ENCODE measurements at places on chromosomes 2 and 18. TPM values are rescaled to one million over a fixed set of nuclear protein-coding genes. Genes with fewer than 3 reads are reported as not detected.
A peak's percentile ranks its signal among the peaks of the same experiment; 100 is the strongest.

KLHL41 gene
- 414 TPM for total RNA-seq

CD8A gene
- not detected for total RNA-seq

OSBPL6 gene
- total RNA-seq, result 3.3 TPM

FAM228B gene
- 21.2 TPM for total RNA-seq

GPR155 gene
- 5.8 TPM for total RNA-seq

TNFRSF11A gene
- total RNA-seq, result 3.0 TPM

DES gene
- 318 TPM for total RNA-seq

MEP1B gene
- total RNA-seq, result not detected

FZD7 gene
- 50.2 TPM for total RNA-seq

CDH19 gene
- 4.5 TPM for total RNA-seq

DNA sequence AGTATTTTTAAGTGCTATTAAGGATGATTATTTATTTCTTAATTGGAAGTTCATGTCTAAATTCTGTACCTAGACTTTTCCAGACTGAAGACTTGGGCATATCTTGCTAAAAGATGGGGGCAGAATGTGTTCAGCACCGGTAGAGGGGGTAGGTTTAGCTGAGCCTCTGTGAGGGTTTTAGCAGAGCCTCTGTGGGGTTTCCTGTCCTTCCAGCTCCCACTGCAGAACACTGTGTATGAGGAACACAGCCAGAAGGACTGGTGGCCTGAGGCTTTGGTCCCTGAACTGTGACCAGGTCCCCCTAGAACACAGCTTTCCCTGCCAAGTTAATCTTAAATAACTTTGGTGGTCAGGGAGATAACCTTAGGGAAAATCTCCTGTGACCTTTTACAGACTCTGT is 123.4 kb upstream of the EPC2 start:
- DNase-seq, result no peak

GRCh38 chr2:171583566-171583965 is 61.3 kb downstream of the CYBRD1 start:
- no peak for DNase-seq

- DNase-seq, result peak; percentile 6
These were observed 9.4 kb upstream of the MOB1A start for GRCh38 chr2:74188018-74188601.

- no peak for DNase-seq
These were observed 56.8 kb downstream of the INPP5D start for GRCh38 chr2:233116946-233117345.

DNA sequence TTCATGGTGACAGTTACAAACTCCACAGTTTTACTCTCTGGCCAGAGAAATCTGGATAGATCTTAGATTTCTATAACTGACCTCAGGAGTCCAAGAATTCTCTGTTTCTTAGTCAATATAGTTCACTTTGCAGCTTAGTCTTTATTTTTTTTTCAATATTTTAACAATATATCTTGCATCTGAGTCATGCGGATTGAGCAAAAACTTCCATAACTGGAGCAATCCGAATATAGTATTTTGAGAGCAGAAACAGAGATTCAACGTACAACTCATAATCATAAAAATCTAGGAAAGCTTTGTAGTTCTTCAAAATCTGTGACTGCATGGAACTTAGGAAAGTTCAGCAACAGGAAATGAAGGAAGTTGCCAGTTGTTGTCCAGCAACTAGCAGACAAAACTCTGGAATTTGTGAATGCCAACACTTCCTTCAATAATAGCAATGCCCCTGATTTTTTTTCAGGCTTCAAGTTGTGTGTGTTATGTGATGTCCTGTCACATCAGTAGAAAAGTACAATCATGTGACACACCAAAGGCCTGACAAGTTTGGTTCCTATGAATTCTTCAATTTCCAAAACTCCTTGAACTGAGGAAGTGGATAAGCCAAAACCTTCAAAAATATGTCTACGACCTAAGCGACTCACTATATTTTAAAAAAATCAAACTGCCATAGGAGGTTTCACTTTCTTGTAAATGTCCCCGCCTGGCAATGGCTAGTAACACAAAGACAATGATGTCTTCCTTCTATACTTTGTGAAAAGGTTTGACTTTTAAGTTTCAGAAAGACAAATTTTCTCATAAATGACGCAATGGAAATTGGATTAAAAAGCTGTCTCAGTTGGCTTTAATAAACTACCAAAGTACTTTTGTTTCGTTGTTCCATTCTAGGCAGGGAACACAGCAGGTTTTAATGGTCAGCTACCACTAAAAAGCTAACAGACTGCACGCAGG is 510.6 kb downstream of the ERBB4 start:
- DNase-seq, result no peak

GRCh38 chr2:178220814-178221213 is 26.5 kb downstream of the OSBPL6 start:
- DNase-seq, result no peak

DNA sequence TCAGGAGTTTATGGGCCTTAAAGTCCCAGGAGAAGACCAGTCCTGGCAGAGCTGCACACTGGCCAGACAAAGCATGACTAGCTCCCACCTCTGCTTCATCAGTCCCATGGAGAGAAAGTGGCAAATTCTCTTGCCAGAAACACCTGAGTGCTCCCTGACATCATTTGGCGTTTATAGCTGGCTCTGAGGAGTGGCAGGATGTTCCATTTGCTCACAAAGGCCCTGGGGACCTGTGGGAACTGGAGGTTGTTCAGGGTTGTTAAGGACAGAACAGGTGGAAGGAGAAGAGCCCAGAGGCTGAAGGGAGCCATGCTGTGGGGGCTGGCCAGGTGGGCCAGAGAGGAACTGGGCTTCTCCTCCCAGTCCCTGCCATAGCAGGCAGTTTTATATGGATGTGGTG is 56.1 kb downstream of the RPL37A start:
- DNase-seq, result no peak

DNA sequence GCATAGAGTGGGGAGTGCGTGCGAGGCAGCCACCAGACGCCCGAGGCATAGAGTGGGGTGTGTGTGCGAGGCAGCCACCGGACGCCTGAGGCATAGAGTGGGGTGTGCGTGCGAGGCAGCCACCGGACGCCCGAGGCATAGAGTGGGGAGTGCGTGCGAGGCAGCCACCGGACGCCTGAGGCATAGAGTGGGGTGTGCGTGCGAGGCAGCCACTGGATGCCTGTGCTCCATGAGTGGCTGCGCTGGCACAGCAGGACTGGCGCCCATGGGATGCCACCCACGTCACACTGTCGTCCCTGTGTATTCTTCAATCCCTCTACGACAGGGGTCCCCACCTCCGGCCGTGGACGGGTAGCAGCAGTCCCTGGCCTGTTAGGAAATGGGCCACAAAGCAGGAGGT is 221.9 kb downstream of the HDAC4 start:
- DNase-seq, result no peak

GRCh38 chr2:37330681-37331080 is 6.0 kb upstream of the PRKD3 start:
- DNase-seq, result no peak

DNA sequence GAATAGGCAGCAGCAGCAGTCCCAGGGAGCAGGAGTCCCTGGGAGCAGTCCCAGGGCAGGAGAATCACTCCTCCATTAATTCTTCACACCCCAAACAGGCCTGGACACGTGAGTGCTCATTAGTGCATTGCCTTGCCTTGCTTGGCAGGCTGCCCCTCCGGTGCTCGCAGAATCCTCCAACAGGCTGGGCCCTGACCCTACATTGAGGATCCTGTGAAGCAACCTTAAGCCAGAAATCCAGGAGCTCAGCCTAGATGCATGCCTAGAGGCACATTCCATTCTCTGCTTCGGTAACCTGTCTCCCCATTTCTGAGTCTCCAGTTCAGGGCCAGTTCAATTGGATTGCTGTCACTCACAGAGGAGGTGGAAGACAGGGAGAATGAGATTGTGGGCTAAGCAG is 97.4 kb upstream of the LRATD1 start:
- DNase-seq, result no peak

GRCh38 chr2:33111002-33111446 is 164.3 kb downstream of the LTBP1 start:
- DNase-seq, result no peak

DNA sequence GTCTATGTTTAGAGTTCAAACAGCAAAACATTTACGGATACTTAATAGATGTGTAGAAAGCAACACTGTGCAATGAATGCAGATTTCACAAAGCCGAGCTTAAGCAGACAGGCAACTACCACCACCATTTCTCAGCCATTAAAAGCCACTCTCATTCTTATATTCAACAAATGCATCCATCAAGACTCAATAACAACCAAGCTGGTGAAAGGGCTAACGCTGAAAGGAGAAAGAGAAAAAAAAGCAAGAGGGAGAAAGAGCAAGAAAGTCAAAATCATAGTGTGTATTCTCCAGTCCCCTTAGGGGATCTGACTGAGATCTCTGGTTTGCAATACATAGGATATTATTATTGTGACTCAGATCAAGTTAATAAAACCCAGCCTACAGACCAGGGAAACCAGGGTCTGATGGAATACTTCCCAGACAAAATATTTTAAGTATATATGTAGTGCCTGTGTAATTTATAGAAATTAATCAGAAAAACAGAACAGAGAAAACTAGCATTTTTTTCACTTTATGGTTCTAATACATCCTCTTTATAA is 14.1 kb downstream of the SATB2 start:
- DNase-seq, result no peak

DNA sequence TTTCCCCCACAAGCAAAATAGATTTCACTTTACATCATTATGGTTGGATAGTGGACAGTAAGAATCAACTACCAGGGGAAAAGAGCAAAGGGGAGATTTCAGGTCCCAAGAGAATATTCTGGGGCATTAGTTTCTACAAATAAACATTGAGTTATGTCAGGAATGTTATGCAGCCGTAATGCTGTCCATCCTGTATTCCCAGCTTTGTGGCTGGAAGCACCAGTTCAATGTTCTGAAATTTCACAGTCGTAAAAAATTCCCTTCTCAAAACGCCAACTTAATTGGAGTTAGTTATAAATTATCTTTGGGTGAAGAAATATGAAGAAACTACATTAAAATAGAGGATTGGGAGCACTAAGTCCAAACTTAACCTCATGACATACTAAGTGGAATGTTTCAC is 141.5 kb upstream of the FIGN start:
- DNase-seq, result no peak

DNA sequence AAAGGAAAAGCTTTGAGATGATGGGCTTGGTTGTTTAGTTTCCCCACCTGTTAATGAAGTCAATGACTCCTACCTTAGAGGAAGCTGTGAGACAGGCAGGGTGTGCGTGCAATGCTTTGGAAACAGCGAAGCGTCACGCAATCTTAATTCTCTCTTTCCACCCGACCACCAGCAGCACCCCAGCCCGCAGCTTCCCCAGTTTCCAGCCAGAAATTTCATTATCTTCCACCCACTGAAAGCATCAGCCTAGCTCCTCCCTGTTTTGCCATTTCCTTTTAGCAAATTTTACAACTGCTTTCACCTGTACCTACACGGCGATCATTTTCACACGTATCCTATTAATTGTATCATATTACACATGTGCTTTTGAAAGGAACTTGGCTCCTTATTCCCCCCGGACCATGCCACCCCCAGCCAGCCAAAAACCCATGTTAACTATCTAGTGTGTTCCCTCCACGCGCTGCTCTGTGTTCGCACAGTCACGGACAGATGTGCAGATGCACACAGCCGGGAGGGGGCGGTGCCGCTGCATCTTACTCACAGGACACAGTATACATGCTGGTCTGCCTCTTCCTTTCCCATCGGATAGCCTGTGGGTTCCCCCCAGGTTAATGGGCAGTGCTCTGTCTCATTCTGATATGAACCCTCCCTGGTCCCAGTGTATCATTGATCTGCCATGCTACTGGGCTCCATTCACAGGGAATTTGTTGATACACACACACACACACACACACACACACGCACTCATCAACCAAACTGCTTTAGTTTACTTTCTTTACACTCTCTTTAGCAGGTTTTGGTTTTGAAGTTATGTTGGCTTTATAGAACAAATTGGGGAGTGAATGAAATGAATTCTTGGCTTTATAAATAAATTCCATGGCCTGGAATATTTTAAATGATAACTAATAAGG is 22.4 kb downstream of the CYP27C1 start:
- no peak for DNase-seq

GRCh38 chr2:13103151-13103550 is 386.4 kb downstream of the TRIB2 start:
- DNase-seq, result no peak

DNA sequence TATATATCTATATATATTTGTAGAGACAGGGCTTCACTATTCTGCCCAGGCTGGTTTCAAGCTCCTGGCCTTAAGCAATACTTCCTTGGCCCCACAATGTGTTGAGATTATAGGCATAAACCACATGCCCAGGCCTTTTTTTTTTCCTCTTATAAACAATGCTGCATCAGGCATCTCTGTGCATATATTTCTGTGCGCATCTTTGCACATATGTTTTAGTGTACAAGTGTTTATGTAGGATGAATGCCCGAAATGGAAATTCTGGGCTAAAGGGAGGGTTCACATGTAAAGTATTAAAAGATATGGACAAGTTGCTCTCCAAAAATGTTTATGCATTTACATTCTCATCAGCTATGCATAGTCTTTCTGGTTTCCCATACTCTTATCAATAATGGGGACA is 183.2 kb upstream of the SPRED2 start:
- DNase-seq, result no peak

GRCh38 chr2:18062892-18063291 is 184.4 kb downstream of the KCNS3 start:
- DNase-seq, result no peak

- no peak for DNase-seq
These were observed 1.4 kb downstream of the DOK6 start for GRCh38 chr18:69401972-69402532.

DNA sequence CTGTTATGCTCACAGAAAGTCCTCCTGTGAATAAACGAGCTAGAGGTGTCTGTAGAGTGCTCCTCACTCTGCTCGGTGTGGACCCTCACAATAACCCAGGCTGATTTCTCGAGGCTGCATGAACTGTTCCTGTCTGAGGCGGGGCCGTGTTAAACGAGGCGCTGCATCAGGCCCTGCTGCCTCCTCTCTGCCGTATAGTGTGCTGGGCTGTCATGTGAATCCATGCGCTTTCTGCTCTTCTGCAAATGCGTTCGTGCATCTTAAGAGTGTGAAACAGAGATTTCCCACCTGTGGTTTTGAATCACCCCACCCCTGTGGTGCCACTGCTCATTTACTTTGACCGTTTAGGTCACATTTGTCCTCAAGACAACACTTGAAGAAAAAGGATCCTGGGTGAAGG is 26.2 kb downstream of the TRAF3IP1 start:
- DNase-seq, result no peak

DNA sequence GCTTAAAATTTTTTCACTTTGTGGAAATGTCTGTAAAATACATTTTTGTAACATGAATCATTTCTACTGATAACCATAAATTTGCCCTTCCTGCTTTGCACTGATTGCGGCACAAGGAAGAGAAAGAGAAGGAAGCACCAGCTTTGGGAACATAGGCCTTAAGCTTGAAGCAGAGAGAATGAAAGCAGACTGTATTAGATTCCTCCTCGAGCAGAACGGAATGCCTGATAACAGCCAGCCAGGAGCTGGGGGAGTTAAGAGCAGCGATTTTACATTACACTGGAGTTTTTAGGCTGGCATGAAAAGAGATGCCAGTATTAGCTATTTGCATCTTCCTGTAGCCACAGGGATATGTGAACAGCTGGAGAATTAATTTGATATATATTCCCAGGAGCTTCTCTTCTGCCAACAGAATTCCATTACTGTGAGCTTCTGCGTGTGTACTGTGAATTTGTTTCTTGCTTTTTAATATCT is 33.5 kb downstream of the CRIM1 start:
- DNase-seq, result peak; percentile 64

All from skin of body (tissue), 3 donors.